ENCODE measurements at places on chromosomes 12 and 14. TPM values are rescaled to one million over a fixed set of nuclear protein-coding genes. Genes with fewer than 3 reads are reported as not detected.

- DNase-seq = no peak
Observed at GRCh38 chr14:22995889-22996625, 13.7 kb upstream of the AJUBA start.

The HAL gene
- 7.3 TPM for total RNA-seq

DNA sequence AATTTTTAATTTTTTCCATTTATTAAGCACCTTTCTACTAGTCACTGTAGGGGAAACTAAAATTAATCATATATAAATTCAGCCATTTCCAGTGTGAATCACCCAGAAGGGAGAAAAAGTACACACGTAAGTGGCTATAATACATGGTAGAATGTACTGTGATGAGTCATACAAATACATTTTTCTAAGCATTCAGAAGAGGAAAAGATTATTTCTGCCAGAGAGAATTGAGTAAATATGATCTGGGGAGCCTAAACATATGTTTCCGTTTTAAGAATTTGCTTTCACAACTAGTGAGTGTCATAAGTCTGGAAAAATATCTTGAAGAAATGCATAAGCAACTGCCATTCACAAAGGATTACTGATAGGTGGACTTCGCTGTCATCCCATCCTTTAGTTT, 102.8 kb downstream of the TGFB3 start:
- DNase-seq = no peak

The NAP1L1 gene
- 429 TPM for total RNA-seq

Data from lower lobe of right lung (tissue), 2 donors.